ENCODE measurements at places on chromosomes 13 and 19.
A peak's percentile ranks its signal among the peaks of the same experiment; 100 is the strongest.

GRCh38 chr13:73924607-73925006 lies 209.6 kb downstream of the KLF12 start:
- no peak for DNase-seq

DNA sequence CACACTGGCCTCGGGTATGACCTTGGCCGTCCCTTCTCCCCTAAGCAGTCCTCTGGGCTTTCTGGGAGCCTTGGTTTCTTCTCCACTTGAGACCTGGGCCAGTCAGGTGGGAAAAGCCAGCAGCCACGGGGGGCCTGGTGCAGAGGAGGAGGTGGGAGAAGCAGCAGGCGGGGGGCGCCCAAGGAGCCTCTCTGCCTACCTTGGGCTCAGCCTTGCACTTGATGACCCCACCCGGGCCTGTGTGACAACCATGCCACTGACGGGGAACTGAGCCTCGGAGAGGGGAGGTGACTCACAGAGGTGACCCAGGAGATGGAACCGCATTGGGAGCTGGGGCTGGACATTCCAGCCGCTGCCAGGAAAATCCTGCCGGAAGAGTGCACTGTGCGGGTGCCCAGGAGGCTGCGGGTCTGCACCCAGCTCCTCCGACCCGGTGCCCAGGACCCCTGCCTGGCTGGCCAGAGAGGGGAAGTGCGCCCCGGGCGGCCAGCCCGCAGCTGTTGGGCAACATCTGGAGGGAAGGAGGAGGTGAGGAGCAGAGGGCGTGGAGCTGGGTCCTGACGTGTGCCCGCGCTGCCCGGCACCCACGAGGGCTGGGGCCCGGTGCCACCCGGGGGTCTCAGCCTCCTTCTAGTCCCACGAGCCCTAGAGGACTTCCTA lies 23.4 kb upstream of the SLC7A10 start:
- DNase-seq: no peak

- no peak for DNase-seq
These were observed 16.0 kb upstream of the SLC7A10 start for GRCh38 chr19:33241530-33242101.

DNA sequence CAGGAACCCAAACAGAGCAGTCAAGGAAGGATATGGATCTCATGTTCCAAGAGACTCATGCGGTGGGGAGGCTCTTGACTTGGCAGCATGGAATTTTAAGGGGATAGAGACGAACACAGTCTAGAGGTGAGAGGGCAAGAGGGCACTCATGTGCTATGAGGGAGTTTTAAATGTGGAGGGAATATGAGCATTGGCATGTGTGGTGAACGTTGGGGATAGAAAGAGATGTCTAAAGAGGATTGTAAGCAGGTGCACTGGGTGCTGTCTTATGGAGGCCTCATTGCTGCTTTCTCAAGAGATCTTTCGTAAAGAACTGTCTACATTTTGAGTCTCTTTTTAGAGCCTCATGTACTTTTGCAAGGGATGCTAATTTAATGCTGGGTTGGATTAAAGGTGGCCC lies 600.3 kb upstream of the GPC6 start:
- no peak for DNase-seq

DNA sequence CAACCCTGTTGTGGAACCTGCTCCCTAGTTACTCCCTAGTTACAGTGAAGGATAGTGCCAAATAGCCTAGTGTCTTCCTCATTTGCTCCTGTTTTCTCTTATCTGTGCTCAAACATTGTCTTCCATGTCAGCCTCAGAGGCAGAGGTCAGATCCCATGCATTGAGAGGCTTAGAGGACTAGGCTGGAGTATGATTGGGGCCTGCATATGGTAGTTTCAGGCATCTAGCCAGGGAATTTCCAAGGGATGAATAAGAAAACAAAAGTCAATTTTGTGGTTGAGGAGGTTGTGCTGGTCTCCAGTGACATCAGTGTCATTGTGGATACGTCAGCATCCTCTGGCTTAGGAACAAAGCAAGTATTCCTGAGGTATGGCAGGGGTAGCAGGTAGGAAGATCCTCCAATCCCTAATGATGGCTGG lies 9.4 kb downstream of the ZNF546 start:
- DNase-seq: peak; percentile 39

DNA sequence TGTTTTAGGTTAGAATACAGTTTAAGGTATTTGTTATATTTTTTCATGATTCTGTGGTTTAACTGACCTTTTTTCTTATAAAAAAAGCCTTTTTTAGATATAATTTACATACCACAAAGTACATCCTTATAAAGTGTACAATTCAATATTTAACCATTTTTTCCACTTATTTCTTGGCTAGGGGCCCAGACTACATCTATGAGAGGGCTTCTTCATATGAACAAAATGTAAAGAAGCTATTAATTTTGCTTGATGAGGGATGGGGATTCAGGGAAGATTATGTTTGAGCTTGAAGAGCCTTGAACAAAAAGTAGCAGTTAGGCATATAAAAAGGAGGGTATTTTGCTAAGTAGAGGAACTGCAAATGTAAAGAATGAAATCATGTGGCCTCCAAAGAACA lies 2.2 kb downstream of the CCDC122 start:
- no peak for DNase-seq

DNA sequence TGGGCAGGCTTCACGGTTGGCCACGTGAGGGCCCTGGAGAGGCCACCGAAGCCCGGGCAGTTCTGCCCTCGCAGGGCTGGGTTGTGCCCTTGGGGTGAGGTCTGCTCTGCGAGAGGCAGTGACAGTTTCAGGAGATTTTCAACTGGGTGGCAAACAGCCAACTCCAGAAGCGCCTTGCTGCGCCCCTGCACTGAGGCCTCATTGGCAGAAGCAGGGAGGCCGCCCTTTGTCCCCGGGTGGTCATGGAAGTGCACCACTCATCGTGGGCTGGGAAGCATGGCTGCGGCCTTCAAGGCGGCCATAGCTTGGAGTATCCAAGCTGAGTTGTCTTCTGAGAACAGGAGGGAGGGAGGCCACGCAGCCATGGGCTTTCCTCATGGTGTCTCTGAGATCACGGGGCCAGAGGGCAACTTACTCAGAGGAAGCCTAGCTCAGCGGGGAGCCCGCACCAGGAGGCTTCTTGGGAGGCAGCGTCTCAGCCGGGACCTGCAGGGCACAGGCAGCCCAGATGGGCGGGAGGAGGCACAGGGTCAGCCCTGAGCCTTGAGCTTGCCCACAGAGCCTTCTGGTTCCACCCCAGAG lies 14.8 kb downstream of the PLEKHJ1 start:
- DNase-seq: no peak

GRCh38 chr13:112972867-112973576 lies 4.0 kb downstream of the MCF2L start:
- no peak for DNase-seq

DNA sequence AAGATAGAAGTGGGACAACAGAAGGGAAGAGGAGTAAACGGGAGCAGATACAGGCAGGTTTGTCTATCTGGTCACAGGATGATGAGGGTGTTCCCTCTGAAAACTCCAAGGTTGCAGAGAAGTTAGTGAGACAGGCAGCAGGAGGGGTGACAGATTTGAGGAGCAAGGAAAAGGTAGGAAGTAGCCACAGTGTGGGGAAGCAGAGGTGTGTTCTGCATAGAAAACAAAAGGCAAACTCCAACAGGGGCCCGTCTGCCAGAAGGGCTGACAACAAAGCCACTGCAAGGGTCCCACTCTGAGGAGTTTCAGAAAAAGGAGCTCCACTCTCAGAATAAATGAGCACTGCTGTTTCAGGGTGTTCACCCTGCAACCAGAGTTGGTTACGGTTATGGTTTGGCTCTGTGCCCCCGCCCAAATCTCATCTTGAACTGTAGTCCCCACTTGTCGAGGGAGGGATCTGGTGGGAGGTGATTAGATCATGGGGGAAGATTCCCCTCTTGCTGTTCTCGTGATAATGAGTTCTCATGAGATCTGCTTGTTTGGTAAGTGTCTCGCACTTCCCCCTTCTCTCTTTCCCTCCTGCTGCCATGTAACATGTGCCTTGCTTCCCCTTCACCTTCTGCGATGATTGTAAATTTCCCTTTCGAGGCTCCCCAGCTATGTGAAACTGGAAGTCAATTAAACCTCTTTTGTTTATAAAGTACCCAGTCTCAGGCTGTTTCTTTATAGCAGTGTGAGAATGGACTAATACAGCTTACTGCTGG lies 32.1 kb downstream of the SMAD9 start:
- DNase-seq: no peak

DNA sequence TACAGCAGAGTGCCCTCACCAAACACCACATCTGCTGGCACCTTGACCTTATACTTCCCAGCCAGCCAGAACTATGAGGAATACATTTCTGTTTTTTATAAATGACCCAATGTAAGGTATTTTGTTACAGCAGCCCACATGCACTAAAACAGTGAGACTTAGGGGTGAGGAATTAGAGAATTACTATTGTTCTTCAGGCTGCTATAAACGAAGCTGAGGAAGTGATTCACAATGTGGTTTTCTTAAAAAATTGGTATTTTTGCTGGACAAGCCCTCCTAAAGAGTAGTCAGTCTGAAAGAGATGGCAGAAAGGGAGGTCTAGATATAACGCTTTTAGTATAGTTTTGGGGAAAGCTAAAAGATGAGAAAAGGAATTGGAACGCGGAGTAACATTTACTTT lies 101.0 kb downstream of the SLITRK6 start:
- DNase-seq: no peak

DNA sequence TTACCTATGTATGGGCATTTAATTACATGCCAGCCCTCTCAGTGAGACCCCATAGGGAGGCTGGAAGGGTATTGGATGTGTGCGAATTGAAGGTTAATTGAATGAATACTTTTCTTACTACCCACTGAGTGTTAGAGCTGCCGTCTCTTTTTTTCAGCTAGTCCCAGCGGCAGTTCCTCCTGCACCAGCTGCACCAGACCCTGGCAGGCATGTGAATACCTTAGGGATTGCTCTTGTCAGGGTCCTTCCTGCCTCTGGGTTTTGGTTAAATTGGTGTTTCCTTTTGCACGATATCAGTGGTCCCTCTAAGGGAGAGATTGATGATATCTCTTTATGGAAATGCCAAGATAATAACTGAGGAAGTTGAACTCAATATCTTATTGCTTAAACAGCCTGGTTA lies 9.8 kb upstream of the CXCL17 start:
- no peak for DNase-seq

DNA sequence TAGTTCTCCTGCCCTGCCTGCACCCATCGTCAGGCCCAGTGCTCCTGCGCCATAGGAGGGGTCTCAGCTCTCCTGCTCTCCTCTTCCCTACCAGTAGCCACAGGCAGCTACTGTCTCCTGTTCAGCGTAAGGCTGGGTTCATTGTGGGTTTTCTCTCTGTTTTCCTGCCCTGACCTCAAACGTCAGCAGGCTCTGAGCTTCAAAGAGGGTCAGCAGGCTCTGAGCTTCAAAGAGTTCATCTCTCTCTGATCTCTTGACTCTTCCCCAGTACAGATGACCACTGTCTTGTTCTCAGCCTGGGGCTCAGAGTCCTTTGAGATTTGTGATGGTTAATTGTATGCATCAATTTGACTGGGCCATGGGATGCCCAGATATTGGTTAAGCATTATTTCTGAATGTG lies 4.6 kb upstream of the CPB2 start:
- DNase-seq: no peak

DNA sequence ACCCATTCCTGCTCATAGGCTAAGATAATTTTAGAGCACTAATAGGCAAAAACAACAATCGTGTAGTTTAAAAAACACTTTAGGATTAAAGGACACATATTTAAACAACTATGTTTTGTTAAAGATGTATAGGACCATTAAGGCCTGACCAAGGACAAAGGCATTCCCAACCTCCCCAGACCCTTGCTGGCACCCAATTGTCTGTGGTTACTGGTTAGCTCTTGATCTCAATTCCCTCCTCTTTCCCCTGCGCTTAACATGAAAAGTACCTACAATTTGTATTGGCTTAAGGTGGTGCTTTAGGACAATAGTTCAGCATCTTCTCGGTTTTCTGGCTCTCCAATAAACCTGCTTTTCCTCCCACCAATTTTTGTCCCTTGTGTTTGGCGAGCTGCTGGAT lies 51.0 kb downstream of the TEX26 start:
- DNase-seq: no peak

DNA sequence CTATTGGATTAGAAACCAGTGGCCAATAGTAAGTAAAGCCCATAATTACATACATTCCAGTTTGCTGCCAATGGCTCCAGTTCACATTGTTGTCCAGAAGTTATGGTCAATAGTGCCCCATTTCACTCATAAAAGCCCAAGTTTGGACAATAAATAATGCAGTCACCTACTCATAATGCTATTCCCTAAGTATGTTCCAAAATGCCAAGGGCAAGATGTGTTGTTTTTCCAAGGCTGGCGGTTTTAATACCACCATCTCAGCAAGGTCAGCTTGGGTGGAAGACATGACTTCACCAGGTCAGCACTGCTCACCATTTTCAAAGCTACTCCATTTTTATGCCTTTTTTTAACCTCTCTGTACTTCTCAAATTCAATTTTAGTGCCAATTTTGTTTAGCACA lies 32.7 kb downstream of the KCTD12 start:
- no peak for DNase-seq

- DNase-seq: peak; percentile 74
These were observed 164.7 kb downstream of the KATNAL1 start for GRCh38 chr13:30142486-30143211.

GRCh38 chr19:39032063-39032918 lies at the start of gene FBXO27:
FBXO27 (minus strand) TSS chr19:39032549; CDS start chr19:39032227, 322 bp downstream.
- DNase-seq: no peak

Measured in epithelial cell of prostate (primary cell).